ENCODE measurements at places on chromosomes 2 and 18. TPM values are rescaled to one million over a fixed set of nuclear protein-coding genes. Genes with fewer than 3 reads are reported as not detected.

GRCh38 chr2:875687-876615 lies 74.7 kb upstream of the SNTG2 start:
- DNase-seq = no peak

GRCh38 chr2:191048073-191048472 lies 34.1 kb upstream of the STAT1 start:
- DNase-seq = no peak

The DSG3 gene
- not detected for total RNA-seq

The GNAL gene
- total RNA-seq = 5.6 TPM

- no peak for DNase-seq
Observed at GRCh38 chr2:113201496-113202304, 27.9 kb downstream of the PSD4 start.
